ENCODE measurements at places on chromosomes 7 and 10.

GRCh38 chr10:35426657-35427056, 90.3 kb downstream of the CCNY start:
- DNase-seq, result no peak

DNA sequence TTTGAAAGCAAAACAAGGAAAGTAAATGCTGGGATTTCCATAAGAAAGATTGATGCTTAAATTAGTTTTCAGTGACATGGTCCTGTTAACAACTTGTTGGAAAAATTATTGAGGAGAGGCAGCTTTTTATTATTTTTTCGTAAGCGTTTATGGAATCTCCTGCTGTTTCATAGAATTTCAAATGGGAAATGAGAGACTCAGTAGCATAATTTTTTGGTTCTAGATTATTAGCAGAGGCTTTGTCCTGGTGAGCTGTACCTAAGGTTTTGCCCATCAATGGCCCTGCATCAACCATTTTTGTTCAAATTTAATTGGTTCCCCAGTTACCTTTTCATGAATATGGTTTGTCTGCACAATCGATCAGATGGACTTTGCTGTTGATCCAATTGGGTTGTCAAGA, 205.7 kb downstream of the BMPER start:
- no peak for DNase-seq

DNA sequence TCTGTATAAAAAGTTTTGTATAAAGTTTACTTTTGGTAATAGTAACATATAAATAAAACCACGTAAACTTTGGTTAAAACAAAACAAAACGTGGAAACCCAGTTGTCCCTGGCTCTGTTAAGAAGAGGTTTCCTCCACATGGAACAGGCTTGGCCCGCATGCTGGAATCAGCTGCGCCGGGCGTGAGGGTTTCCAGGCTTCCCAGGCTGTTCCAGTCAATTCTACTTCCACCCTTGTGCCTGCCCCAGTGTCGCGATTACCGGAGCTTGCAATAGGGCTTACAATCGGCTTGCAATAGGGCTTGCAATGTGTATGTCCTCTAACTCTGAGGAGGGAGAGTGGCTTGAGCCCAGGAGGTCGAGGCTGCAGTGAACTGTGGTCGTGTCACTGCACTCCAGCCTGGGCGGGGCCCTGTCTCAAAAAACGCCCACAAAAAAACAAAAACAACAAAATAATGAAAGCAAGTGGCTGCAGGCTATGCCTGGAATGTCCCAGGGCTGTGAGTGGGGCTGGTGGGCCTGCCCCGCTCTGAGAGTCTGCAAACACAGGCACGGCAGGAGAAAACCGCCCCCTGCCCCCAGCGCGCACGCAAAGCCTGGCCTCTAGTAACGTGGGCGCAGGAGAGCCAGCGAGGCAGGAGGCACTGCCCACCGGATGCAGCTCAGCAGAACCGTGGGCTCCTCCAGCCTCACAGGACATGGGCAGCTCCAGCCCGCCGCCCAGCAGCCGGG, 16.3 kb downstream of the CYP2W1 start:
- no peak for DNase-seq

DNA sequence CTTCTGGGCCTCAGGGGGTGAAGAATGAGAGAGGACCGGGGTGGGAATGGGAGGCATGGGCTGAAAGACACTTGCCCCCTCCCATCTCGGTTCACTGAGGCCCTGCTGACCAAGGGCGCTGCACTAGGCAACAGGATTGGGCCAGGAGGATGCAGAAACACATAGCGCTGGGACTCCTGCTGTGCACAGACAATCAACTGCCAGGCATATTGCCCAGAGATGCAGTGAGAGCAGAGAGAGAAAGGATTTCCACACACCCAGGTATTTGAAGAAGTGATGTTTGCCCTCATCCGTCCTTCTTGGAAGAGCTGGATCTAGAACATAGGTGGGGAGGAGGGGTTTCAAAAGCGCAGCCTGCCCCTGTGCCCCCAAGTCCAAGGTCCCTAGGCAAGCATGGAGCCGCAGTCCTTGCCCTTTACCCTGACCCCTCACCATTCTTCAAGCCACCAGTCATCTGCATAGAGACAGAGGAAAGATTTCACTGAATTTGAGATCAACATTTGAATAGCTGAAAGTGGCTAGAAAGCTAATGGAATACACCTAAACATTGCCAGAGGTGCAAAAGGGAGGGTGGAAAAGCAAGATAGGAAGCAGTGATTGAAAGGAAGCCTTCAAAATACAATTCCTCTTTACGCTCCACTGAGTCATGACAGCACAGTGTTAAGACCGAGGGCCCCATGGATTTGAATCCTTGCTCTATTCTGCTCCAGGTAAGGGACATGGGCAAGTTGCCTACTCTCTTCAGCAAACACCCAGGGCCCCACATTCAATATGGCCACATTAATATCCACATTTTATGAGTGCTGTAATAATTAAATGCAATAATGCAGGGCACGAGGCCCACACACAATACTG, 44.2 kb upstream of the TNS3 start:
- DNase-seq, result no peak

- DNase-seq, result no peak
Measured at GRCh38 chr10:95964756-95965155, 57.0 kb downstream of the CC2D2B start.

- peak; percentile 98 for DNase-seq
Measured at GRCh38 chr10:24383681-24384106, 174.8 kb downstream of the KIAA1217 start.

DNA sequence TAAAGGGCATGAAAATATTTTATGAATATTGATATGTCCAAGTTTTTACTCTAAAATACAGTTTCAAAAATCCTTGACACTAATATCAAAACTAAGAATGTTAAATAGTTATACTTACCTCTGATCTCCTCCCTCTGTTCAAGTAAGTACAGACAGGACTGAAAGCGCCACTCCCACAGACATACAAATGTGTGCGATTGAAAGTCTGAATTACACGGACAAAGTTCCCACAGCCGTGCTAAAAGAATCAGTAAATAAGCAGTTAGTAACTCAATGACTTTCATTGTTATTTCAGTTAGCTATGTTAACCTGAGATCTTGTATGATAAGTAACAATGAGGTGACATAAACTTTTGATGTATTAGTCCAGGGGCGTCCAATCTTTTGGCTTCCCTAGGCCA, 100.7 kb downstream of the SEMA3C start:
- DNase-seq, result no peak

GRCh38 chr7:36039243-36039642, 113.8 kb upstream of the EEPD1 start:
- no peak for DNase-seq

DNA sequence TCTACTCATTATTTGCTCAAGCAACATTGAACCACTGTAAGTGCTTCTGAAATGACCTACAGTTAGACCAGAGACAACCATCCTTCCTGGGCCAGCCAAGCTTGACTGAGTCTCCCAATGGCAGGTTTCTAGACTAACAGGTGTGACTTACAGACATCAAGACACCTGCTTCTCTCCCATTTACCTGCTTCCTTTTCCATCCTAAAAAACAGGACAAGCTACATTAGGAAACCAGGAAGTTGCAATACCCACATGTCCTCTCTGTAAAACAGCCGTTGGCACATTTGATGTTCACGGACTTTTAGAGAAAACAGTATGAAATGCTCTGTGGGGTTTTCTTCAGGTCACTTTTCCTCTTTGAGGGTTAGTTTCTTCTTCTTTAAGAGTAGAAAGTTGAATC, 4.0 kb downstream of the HECW1 start:
- no peak for DNase-seq

DNA sequence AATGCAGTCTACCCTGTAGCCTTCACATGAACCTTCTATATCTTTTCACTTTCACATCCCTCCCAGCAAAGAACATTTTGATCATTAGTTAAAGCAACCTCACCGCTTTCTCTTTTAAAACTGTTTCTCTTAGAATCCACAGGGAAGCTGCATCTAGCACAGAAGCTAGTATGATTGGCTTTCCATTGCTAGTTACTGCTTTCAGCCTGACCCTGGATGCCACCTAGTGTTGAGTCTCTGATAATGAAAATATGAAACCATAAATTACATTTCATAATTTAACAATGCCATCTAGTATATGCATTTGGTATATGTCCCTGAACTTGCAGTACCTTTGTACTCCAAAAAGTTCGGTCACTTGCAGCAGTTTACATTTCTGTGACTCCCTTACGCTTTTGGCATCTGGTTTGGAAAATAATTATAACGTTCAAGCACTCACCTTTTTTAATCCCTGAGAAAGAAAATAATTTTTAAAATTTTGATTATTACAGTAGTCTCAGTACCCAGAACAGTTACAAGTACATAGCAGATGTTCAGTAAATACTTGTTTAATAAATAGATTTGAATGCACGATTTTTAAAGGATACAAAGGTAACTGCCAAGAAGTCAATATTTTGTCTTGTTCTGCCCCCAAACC, 22.7 kb downstream of the CISD1 start:
- peak; percentile 68 for DNase-seq

GRCh38 chr7:149719912-149720335, 53.5 kb downstream of the ZNF467 start:
- no peak for DNase-seq

- no peak for DNase-seq
Measured at GRCh38 chr7:526460-527034, 6.9 kb upstream of the PDGFA start.

GRCh38 chr7:6423942-6424701, 23.6 kb downstream of the DAGLB start:
- peak; percentile 54 for DNase-seq

DNA sequence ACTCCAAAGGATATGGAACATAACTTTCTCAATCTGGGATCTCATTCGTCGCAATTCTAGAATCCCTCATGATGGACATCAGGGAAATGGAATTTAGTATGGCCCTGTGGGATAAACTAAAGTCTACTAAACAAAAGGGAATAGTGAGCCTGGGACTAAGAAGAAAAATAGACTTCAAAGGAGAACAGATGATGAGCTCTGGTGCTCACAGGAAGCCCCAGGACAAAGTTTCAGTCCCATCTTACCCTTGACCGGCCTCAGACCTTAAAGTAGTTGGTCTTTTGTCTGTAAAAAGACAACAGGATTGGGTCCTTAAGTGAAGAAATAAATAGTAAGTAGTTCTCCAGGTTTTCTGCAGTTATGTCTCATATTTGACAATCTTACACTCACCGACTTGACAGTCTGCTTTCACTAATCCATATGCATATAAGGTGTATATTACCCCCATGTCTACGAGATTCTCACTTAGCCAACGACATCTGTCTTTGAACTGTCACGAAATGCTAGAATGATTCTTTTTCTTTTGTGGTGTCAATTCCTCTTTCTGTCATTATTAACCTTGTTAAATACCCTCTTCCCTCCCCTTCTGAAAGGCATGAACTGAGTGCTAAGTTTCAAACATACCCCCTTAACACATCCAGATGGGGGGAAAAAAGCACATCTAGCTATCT, 10.9 kb upstream of the IKZF1 start:
- no peak for DNase-seq

GRCh38 chr7:127478024-127478355, 85.5 kb upstream of the ZNF800 start:
- DNase-seq, result no peak

DNA sequence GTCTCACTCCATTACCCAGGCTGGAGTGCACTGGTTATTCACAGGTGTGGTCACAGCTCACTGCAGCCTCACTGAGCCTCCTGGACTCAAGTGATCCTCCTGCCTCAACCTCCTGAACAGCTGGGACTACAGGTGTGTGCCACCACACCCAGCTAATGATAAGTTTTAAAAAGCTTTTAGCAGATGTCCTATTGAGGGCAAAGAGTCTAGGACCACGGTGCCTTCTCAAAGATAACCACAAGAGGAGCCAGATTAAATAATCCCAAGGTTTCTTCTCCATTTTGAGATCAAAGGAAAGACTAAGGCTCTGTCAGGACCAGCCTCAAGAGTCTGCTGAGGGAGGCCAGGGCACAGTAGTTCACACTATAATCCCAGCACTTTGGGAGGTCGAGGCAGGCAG, 4.7 kb downstream of the ATP5MF start:
- no peak for DNase-seq

- no peak for DNase-seq
Measured at GRCh38 chr7:159147246-159147645, 2.6 kb upstream of the VIPR2 start.

Measured in fibroblast of mammary gland (primary cell).